ENCODE measurements at places on chromosomes 13 and 19.

GRCh38 chr13:72805676-72806346 lies 23.9 kb downstream of the PIBF1 start:
- no peak for DNase-seq

- DNase-seq = no peak
Observed at GRCh38 chr19:49489601-49490167, 2.3 kb downstream of the RPL13A start.

GRCh38 chr19:41915021-41915775 lies 13.1 kb downstream of the ERFL start:
- no peak for DNase-seq

GRCh38 chr13:36124236-36124822 lies 6.9 kb downstream of the DCLK1 start:
- no peak for DNase-seq

GRCh38 chr19:38030686-38031422 lies 123.8 kb downstream of the SIPA1L3 start:
- DNase-seq = no peak

Data from stimulated activated CD8-positive, alpha-beta memory T cell treated with anti-CD3 and anti-CD28 coated beads, Interleukin-15, amount 100 ng/mL, for 4 hours (primary cell).